K562 (cell line): ENCODE measurements at places on chromosomes 2 and 18. TPM values are rescaled to one million over a fixed set of nuclear protein-coding genes. Genes with fewer than 3 reads are reported as not detected.

GRCh38 chr2:77831471-77831870, 309.3 kb upstream of the LRRTM4 start:
- no peak for DNase-seq

DNA sequence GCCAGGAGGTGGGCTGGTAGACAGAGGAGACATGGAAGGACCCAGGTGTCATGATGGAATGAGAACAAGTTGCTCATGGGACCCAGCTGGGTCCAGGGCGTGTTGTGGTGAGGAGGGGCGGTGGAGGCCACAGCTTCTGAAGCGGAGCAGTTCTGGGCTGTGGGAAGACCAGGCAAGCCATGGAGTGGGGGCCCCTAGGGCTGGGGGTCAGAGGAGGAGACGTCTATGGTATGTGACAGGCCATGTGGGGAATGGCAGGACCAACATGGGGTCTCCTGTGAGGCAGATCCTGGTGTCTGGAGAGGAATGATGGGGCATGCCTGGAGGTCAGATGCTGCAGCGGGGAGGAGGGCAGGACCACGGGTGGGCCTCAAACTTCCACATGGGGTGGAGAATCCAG, 16.9 kb downstream of the MYO7B start:
- no peak for DNase-seq

GRCh38 chr18:58558471-58558870, 70.4 kb downstream of the ALPK2 start:
- no peak for DNase-seq

GRCh38 chr18:8254654-8255053, 354.6 kb upstream of the RAB12 start:
- no peak for DNase-seq

- DNase-seq = no peak
Observed at GRCh38 chr2:30185178-30185577, 38.4 kb downstream of the YPEL5 start.

DNA sequence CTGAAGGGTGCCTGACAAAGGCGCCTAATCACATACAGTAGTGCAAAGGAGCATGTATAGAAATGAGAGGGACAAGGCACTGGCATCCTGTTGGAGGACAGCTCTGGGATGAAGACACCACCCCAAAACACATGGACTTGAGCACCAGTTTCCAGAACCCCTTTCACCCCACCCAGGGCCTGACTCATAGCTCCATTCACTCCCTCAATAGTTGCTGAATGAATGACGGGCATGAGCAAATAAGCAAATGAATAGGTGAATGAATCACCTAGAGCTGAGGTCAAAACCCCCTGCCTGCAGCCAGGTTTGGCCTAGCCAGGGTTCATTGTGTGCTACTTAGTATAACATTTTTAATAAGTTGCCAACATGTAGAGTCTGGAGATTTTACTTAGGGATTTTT, 66.3 kb downstream of the NRP2 start:
- DNase-seq = no peak

DNA sequence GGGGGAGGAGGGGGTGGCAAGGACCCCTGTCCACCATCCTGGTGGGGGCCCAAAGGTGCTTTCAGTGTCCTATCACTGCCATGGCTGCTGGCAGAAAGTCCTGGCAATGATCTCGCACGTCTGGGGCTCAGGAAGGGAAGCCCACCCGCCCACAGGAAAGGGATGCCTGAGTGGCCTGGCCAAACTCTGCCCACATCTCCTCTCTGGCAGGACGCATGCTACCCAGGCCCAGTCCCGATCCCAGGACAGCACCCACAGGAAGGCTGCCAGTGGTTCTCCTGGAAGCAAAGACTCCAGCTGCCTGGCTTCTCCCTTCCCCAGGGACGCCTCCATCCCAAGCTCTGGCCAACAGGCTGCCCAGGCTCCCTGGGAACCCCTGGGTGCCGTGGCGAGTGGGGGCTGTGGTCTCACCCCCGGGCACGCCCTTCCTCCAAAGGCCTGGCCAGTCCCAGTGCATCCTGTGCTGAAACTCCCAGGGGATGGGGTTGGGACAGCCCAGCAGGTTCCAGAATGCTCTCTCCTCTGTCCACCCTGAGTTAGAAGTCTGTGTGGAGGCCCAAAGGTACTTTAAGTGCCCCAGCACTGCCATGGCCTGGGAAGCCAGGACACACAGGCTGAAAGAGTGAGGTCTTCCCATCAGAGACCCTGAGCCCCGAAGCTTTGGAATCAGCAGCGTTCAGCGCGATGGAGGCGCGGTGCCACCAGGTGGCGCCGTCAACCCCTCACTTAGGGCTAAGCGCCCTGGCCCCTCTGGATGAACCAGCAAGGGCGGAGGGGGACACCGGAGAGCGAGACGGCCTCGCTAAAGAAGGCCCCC, 29.8 kb upstream of the TAF1B start:
- DNase-seq = peak; percentile 82

Gene CCT4
- total RNA-seq = 368 and 369 TPM in 2 replicates
